Ovary (tissue), 10 donors: ENCODE measurements at places on chromosomes 16 and 17.

DNA sequence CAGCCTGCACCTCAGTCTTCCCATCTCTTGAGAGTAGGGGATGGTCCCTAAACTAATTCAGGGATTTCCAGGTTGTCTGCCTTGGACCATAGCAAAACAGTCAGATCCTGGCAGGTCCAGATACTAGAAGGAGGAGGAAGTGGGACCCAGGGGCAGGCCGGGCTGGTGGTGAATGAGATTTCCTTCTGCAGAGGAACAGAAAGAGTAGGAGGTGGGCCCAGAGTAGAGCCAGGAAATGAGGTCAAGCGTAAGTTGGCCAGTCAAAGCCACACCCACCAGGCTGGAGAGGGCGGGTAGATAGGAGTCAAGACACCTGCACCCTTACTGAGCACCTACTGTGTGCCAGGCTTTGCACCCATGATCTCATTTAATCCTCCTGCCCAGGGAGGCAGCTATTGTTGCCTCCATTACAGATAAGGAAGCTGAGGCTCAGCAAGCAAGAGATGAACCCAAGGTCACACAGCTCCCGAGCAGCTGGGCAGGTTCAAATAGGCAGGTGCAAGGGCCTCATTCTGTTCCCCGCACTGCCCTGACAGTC, 2.6 kb downstream of the CDH5 start:
- DNase-seq = no peak

DNA sequence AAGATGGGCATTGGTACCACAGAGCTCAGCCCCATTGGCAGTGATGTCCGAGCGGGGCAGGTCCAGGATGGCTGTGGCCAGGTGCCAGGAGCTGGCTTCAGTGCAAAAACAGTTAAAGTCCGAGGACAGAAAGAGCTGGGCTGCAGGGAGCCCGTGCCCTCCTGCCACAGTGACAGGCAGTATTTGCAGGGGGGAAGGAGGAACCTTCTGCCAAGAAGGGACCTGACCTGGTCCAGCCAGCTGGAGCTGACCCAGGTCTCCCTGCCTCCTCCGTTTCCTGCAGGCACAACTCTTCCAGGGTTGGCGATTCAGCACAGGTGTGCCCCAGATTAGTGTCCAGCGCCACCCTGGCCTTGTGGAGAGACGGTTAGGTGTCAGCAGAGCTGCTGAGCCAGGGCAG, 199.0 kb downstream of the ENGASE start:
- DNase-seq = no peak

DNA sequence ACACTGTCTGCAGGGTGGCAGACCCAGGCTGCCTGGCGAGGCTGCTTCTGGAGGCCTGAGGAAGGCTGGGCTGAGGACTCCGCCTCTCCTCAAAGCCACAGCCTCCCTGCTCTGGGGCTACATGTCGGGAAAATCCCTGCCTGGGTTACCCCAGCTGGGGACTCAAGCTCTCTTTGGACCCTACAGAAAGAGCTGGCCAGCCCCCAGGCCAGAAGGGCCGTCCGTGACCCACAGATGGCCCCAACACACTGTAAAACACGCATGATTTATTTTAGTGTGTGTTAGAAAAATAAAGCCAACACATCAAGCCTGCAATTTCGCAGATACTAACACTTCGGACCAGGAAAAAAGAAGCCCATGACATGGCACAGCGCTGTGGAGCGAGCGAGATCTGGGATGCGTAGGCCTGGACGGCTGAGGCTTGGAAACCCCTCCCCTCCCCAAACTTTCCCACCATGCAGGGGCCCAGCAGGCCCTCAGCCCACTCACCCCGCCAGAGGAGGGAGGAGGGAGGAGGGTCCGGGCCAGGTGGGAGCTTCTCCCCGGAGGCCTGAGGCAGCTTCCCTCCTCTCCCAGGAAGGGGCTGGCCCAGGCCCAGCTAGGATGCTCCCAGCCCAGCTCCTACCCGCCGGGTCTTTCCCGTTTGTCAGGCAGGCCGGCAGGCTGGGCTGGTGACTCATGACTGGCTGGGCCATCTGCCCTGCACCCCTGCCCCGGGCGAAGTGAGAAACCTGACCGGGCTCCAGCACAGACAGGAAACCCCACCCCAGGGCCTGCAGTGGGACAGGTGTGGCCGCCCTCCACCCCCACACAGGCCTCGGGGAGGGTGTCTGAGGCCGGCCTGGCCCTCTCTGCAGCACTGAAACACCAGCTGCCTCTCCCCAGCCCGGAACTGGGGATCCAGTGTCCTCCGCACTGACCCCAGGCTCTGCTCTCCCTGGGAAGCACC, 34.1 kb upstream of the SLC38A10 start:
- DNase-seq = peak; percentile 91

DNA sequence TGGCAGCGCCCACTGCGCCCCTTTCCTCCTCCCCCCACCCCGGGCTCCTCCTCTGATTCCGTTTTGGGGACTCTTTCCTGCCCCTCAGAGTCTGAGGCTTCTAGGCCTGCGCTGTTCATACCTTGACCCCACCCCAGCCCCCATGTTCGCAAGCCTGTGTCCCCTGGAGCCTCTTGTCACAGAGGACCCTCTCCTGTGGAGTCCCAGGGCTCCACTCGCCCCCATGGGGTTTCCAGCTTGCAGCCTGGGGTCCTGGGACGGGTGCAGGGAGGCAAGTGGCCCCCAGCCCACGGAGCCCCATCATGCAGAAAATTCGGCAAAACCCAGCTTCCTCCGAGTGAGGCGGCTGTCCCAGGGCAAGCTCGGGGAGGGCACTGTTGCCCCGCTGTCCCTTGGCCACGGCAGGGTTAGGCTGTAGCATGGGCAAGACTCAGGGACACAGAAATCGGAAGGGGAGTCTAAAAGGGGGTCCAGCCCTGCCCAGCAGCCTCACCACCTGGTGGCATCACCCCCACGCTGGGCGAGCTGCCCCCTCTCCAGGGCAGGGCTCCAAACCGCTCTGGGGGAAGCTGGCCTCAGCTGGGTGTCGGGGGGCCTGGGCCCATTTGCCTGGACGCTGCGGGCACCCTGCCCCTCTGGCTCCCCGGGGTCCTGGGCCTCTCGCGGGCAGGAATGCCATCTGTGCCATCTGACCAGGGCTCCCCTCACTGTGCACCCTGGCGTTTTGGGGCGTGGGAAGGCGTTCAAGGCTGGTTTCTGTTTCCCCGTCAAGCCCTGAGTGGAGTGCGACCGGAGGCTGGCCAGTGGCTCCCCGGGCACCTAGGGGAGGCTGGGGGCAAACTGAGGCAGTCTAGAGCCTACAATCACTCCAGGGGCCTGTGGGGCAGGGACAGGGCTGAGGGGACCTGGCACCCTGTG, 11.5 kb upstream of the BAHCC1 start:
- peak; percentile 9 for DNase-seq

DNA sequence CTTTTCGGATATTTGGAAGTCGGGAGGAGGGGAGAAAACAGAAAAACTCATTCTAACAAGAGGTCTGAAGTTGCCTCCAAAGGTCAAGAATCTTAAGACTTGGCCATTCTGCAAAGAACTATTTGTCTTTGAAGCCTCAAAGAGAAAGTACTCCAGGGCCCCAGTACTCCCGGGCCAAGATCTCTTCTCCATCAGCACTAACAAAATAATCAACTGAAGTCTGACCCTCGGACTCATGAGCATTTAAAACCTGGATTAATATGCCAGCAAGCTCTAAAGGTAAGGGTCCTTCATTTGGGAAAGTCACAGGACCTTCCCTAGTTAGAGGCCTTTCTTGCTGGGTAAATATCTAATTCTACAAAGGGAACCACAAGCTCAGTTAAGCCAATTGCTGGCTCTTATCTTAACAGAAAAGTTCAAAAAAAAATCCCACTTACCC, 4.5 kb downstream of the AXIN2 start:
- no peak for DNase-seq

DNA sequence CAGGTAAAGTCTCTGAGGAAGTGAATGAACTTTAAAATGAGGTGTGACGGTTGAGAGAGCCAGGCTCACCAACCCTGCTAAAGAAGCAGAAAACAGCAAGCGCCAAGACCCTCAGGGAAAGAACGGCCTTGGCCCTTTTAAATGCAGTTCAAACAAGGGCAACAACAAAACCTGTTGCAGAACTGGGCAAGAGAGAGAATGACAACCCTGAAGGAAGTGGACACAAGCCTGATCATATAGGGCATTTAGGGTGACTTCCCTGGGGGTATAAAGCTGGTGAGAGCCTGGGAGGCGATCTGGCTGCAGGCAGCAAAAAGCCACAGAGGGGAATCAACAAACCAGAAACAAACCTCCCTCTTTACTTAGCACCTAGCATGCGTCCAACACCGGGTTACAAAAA, 1.0 kb downstream of the CPPED1 start:
- no peak for DNase-seq

- no peak for DNase-seq
These were observed 11.6 kb upstream of the IL4R start for GRCh38 chr16:27302126-27302525.

- DNase-seq = no peak
These were observed 63.4 kb downstream of the PITPNC1 start for GRCh38 chr17:67440277-67441051.

- DNase-seq = no peak
These were observed 23.1 kb downstream of the CREBBP start for GRCh38 chr16:3857189-3858043.

GRCh38 chr16:50154420-50154950, 1.4 kb downstream of the TENT4B start:
- no peak for DNase-seq

DNA sequence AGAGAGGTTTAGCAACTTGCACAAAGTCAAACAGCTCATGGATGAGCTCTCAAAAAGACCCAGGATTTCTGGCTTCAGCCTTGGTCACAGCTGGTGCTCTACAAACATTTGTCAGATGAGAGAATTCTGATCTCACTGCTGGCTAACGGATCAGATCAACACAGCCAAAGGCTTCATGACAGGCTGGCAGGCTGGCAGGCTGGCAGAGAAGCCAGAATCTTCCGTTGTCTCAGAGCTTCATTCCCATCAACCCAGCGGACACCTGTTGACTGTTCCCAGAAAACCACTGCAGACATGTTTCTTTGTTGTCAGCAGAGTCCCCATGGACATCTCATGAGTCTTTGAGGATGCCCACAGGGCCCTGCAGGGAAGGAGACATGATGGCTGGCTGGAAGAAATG, 303.8 kb upstream of the ASIC2 start:
- no peak for DNase-seq

DNA sequence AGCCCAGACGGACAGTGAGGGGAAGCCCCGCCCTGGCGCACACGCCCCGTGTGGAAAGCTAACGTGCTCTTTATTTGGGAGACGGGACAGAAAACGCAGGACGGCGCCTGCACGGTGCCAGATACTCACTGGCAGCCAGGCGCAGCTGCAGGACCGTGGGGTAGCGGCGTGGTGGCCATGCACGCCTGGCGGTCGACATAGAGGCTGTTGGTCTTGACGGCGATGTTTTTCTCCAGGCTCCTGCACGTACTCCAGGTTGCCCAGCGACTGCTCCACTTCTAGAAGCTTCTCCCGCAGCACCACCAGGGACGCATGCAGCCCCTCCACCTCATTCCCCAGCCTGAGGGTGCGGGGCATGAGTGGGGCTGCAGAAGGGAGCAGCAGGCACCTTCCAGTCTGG, 5.1 kb upstream of the C1QTNF8 start:
- DNase-seq = no peak

GRCh38 chr17:40516581-40517285, 15.3 kb upstream of the TNS4 start:
- DNase-seq = no peak

- no peak for DNase-seq
These were observed 3.3 kb downstream of the PRSS53 start for GRCh38 chr16:31085411-31085810.

DNA sequence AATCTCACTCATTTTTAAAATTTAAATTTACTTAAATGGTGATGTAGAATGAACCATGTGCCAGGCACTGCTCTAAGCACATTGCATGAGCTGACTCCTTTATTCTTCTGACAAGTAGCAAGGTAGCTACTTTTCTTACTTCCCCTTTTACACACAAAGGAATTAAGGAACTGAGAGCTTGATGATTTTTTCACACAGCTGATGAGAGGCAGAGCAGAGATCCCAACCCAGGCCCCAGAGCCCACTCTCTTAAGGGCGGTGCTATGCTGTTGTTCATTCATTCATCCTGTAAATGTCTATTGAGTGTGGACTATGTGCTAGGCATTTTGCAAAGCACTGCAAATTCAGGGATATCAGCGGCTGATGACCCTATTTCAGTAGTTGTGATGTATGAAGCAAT, 17.9 kb downstream of the SEC14L5 start:
- DNase-seq = no peak

GRCh38 chr17:21371511-21372081, 4.6 kb upstream of the KCNJ12 start:
- no peak for DNase-seq

- no peak for DNase-seq
These were observed 5.4 kb downstream of the VEZF1 start for GRCh38 chr17:57982452-57983170.

GRCh38 chr17:2962236-2962635, 101.2 kb downstream of the OR1D5 start:
- no peak for DNase-seq

DNA sequence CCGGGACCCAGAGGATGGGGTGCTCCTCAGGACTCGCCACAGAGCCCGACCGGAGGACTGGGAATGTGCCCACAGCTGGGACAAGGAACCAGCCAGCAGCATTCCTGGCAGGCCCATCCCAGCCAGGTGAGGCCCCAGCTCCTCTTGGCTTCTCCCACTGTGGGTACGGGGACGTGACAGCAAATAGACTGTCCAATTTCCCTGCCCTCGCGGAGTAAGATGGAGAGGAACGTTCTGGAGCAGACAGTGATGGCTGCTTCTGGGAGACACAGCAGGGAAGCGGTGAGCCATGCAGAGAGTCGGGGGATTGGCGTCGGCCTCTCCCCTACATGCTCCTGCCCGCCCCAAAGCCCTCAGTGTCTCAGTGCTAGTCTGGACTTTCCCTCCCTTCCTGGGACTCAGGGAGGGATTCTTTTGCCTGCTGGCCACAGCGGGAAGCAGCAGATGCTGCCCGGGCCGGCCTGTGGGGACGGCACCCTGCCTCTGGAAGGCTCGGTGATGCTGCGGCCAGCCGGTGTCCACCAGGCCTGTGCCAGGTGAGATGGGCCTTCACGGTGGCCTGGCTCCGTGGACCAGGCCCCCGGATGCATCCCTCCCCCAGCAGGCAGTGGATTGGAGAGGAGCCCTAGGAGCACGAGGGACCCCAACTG, 89.1 kb downstream of the SEC14L1 start:
- no peak for DNase-seq

DNA sequence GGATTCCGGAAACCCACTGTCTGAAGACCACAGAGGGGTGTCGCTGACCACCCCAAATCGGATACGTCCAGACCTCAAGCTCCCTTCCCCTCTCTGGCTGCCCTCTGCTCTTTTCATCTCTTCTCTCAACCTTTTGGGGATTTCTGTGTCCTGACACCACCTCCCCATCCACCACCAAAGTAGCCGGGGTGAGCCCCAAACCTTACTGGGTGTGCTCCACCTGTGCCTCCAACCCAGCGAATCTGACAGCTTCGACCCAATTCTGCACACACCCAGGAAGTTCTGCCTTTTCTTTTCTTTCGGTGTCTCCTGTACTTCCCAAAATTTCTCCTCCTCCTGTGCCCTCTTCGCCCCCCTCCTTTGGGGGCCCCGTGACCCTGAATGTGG, 534 bp downstream of the KCTD11 start:
- no peak for DNase-seq

GRCh38 chr17:60901806-60902205, 224.2 kb downstream of the BCAS3 start:
- no peak for DNase-seq

- DNase-seq = no peak
These were observed 1.9 kb downstream of the DHX58 start for GRCh38 chr17:42110301-42111264.
